Stimulated activated CD8-positive, alpha-beta memory T cell treated with anti-CD3 and anti-CD28 coated beads, Interleukin-4, amount 100 ng/mL, for 4 hours (primary cell): ENCODE measurements at places on chromosomes 11 and 22.

DNA sequence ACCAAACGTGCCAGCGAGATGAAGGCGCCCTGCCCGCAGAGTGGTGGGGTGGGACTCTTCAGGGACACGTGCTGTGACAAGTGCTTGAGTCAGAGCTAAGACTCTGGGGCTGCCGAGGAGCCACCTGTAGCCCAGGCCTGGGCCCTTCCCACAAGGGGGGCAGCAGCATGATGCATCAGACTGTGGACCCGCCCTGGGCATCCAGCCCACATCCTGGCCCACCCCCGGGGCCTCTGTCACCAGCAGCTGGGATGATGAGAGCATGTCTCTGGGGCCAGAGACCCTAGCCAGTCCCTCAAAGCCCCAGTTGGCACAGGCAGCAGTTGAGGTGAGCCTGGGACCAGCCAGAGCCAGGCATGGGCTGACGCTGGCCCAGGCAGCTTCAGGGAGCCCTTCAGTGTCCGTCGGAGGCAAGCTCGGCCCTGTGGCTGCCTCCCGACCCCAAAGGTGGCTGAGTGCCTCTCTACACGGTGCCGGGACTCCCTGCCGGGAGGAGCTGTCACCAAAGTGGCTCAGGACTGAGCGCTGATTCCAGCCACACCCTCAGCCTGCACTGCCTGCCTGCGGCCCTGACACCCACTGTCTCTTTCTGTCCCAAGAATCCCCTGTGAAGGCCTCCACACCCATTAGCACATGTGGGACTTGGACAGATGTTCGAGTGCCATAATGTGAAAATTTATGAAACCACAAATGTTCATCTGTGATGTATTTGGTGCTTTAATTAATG is 41.3 kb downstream of the CDKN1C start:
- no peak for DNase-seq

DNA sequence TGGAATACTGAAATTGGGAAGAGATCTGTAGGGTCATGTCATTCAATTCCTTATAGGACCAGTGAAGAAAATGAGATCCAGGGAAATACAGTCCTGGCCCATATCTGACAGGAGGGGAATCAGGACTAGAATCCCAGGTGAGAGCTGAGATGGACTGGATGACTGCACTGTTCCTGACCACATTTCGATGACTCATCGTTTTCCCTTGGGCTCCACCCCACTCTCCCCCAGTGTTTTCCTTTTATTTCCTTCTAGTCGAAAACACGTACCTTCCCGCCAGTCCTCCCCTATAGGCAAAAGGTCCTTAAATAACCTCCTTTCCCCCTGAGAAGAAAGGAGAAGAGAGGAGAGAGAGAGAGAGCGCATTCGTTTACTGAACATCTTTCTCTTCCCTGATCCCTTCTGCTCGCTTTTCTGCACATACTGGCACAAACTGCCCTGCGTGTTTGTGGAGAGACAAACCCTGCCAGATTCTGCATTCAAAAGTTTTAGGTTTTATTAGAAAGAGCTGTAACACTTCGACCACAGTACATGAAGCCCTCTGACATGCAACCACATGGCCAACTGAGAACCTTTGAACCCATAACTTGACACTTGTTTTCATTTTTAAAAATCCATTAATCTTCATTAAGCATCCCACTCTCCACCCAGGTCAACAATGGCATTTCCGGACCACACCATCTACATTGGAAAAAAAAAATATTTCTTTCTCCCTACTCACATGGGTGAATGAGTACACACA is 565.7 kb downstream of the METTL15 start:
- DNase-seq: no peak

DNA sequence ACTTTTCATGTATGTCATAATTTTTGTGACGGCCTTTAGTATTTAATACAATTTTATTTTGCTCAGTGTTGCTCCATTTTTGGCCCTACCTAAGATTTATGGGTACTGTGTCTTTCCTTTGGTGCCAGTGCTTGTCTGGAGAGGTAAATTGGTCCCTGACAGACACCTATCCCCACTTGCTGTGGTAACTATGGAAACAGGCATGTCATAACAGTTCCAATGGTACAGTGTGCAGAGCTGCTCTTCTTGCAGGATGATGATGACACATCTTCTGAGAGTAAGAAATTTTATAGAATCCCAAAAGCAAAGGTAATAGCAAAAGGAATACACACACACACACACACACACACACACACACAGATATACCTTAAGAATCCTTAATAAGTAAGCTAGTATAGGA is 118.5 kb downstream of the ELP4 start:
- DNase-seq: no peak

DNA sequence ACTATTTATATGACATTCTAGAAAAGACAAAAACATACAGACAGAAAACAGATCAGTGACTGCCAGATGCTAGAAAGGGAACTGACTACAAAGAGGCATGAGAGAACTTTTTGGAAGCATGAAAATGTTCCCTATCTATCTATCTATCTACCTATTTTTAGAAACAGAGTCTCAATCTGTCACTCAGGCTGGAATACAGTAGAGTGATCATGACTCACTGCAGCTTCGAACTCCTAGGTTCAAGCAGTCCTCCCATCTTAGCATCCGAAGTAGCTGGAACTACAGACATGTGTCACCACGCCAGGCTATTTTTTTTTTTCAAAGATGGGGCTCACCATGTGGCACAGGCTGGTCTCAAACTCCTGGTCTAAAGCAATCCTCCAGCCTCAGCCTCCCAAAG is 6.9 kb downstream of the SBF2 start:
- DNase-seq: no peak

GRCh38 chr11:10716543-10717259 is 23.1 kb upstream of the IRAG1 start:
- no peak for DNase-seq

DNA sequence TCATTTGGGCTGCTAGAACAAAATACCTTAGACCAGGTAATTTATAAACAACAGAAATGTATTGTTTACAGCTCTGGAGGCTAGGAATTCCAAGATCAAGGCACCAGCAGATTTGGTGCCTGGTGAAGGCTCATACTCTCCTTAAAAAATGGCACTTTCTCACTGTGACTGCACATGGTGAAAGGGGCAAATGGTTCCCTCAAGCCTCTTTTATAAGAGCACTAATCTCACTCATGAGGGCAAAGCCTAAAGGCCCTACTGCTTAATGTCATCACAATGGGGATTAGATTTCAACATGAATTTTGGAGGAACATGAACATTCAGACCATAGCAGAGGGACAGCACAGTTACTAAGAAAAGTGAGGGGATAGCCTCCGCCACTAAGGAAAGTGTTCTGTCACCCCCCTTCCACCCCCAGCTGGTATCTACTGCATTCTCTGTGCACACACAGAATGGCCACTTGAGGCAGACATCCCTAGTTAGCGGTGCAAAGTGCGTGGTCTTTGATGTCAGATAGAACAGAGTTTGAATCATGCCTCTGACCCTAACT is 47.2 kb upstream of the CEP295 start:
- no peak for DNase-seq

DNA sequence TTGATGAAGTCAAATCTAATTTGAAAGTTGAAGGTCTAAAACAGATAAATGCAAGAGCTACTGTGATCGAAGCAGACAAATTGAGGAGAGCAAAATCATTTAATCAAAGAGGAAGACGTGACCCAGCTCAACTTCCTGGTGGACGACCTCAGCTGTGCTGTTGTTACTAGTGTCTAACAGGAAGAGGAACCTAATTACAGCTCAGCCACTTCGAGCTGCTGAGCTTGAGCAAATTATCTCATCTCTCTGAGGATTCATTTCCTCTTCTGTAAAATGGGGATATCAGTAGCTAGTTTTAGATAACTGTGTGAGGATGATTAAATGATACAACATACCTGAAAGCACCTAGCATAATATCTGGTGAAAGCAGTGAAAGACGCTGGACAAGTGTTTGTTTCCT is 48.6 kb upstream of the OLFML1 start:
- DNase-seq: no peak

DNA sequence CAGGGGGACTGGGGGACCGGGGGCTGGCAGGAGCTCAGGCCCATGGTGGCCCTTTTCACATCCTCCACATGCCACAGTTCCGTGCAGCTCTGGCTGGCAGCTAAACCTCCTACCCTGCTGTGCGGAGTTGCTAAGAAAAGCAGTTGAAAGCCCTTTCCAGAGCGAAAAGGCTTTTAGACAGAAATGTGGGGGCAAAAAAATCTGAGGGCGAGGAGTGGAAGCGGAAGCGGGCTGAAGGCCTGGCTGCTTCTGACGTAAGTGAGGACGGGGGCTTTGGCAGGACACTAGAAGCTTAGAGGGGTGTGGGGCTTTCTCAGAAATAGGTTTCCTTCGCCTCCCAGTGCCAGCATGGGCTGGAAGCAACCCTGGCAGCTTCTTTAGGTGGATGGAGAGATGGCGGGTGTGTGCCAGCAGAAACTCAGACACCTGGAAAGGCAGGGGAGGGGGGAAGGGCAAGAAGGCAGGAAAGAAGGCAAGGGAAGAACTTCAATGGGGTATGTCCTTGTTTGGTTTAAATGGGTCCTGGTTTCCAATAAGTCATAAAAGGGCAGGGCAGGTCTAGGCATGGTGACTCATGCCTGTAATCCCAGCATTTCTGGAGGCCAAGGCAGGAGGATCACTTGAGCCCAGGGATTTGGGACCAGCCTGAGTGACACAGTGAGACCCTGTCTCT is 11.2 kb upstream of the DGKZ start:
- no peak for DNase-seq

- no peak for DNase-seq
These were observed 8.3 kb downstream of the GAS2 start for GRCh38 chr11:22674470-22675439.

GRCh38 chr11:22203281-22203680 is 10.4 kb downstream of the ANO5 start:
- no peak for DNase-seq

DNA sequence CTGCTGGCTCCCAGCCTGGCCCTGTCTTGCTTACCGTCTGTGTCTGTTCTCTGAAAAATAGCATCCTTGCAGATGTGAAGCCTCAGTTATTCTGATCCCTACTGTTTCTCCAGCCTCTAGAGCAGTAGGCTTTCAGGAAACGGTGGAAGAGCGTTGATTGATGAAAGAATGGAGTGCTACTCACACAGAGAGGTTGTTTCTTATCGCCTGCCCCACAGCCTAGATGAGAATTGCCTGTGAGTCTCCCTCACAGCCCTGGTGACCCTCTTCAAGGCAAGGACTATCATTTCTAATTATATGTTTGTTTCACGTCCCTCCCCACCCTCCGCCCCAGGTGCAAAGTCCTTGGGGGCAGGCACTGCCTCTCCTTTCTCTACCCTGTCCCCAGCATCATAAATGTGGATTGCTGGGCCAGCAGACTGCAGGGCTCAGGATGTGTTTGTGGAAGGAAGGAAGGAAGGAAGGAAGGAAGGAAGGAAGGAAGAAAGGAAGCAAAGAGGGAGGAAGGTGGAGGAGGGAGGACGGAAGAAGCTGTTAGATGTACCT is 575.3 kb upstream of the B3GAT1 start:
- DNase-seq: no peak

GRCh38 chr22:20771918-20772625 is 1.8 kb upstream of the SERPIND1 start:
- DNase-seq: no peak

DNA sequence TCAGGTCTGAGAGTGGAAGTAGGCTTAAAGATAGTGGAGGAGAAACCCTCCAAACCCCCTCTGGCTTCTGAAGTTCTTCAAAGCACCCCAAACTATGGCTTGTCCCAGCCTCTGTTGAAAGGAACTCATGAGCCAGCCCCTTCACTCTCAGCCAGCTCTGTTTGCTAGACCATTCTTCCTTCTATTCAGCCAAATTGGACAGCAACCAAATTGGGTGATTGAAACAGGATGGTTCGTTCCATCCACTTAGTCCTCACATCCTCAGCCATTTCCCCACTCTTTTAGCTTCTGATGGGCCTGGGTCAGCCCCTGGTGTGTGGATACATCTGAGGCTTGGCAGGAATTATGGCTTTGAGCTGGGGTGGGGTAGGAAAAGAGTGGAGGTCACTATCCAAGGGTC is 4.5 kb downstream of the HTR3A start:
- no peak for DNase-seq

DNA sequence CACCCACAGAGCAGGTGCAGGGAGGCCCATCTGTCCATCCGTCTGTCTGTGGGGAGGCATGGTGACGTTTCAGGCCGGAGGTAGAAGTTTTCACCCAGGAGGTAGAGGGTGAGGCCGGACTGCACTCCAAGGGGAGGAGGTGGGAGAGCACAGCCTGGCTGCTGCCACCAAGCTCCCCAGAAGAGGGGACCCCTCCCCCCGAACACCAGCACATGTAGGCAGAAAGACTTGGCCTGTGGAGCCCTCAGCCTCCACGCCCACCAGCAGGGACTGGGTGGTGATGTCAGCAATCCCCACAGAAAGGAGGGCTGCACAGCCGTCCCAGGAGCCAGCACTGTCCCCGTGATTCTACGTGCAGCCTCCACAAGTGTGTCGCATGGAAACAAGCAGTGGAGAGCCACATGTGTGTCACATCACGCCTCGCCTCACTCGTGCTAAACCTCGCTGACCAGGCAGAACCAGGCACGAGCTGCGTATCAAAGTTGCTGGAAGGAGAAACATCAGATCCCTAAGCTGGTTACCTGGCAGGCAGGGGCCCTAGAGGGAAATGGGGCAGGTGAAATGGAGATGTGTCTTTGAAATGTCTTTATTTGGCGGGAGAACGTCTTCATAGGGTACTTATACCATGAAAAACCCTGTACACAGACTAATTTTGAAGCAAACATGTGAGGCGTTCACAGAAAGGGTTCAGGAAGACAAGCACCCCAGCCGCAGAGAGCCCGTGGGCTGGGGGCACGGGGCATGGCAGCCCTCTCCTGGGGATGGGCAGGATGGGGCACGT is 49.1 kb downstream of the CDKN1C start:
- no peak for DNase-seq

DNA sequence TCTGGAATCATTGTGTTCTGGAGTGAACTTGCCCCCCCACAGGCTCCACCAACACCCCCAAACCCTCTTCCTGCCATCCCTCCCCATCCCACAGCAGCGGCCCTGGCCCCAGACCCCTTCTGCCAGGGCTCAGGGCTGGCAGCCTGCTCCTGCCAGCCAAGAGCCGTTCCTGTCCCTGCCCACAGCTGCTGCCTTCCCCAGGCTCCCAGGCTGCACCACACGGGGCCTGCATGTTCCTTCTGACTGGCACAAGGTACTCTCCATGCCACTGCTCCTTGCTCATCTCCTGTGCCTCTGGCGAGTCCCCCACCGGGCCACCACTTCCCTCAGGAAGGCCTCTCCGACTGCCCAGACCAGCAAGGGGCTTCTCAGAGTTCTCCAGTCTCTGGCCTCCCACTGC is 4.9 kb downstream of the GP1BB start:
- DNase-seq: no peak

DNA sequence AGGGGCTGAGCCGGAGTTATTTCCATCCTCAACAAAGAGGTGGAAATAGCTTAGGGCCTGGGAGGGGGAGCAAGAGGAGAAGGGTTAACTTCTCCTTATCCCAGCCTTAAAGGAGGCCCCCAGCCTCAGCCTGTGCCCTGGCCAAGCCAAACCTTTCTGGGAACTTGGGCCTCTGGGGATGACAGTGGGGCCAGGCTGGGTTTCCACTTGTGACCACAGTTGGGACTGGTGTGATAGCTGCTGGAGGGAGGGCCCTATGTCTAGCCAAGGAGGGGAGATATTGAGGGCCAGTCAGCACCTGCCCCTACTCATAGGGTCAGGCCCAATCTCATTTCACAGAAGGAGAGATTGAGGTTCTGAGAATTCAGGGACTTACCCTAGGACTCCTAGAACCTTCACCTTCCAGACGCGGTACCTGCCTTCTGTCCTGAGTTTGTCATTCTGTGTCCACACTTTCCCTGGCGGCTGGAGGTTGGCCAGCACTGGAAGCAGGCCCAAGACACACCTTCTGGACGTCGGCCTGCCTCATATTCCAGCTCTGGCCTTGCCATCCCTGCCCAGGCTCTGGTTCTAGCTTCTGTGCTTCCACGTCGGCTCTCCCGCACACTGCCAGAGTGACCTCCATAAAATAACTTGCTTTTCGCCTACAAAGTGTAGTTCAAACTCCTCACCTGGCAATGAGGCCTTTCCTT is 3.1 kb downstream of the RELT start:
- no peak for DNase-seq
